Urothelium cell line (cell line): ENCODE measurements at places on chromosomes 1 and 21.

GRCh38 chr1:155016231-155016831 lies 13.7 kb downstream of the ZBTB7B start:
- DNase-seq: no peak

GRCh38 chr1:36885540-36886357 lies 148.6 kb downstream of the GRIK3 start:
- no peak for DNase-seq

GRCh38 chr1:195328102-195328501 lies 1280.1 kb downstream of the KCNT2 start:
- DNase-seq: no peak

DNA sequence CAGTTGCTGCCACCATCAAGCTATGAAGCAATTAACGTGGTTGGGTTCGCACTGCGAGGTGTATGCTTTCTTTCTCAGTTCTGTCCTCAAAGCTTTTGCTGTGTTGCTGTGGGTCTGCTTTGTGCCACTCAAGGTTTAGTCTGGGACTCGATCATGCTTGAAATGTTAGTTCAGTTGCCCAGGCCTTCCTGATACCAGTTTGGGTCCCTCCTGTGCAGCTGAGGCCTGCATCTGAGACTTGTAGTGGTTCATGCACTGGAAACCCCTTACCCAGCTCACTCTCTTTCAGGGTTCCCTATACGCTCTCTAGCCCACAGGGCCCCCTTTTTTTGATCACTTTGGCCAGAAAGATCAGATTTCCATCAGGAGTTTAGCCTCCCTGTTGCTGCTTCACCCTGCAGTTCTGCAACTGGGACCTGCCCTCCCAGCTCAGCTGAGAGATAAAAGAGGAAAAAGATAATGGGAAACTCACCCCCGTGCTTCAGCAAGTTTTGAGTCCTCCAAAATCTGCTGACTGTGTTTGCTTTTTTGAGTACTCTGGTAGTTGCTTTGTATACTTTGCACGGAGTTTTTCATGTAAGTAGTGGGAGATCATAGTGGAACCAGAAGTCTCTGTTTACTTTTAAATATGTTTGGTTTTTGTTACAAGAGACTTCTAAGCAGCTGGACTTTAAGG lies 317.0 kb downstream of the HHAT start:
- no peak for DNase-seq

- no peak for DNase-seq
These were observed 48.1 kb upstream of the PAXBP1 start for GRCh38 chr21:32819694-32820093.

DNA sequence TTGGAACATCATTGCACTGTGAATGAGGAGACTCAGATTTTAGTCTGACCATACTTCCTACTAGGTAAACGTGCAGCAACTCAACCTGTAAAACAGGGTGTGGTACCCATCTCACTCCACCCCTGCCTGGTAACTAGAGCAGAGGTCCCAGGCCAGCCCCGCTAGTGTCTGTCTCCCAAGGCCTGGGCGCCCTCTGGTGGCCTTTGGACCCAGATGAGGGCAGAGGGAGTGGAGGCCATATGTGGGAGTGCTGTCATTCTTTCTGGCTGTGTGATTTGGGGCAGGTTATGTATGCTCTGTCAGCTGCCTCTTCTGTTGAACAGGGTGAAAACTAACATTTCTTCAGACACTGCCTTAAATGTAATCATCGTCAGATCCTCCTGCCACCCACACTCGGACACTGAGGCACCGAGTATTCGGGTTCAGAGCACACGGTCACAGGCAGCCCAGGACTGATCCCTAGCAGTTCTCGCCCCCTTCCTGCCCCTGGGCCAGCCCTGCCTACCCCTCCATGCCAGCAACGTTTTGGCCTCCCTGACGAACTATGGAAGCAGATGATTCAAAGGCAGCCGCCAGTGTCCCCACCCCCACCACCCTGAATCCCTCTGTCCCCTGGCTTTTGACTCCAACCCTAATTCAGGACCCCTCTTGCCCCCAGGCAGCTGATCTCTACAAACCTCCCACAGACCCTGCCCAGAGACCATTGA lies 76.0 kb downstream of the CD247 start:
- DNase-seq: peak; percentile 85

DNA sequence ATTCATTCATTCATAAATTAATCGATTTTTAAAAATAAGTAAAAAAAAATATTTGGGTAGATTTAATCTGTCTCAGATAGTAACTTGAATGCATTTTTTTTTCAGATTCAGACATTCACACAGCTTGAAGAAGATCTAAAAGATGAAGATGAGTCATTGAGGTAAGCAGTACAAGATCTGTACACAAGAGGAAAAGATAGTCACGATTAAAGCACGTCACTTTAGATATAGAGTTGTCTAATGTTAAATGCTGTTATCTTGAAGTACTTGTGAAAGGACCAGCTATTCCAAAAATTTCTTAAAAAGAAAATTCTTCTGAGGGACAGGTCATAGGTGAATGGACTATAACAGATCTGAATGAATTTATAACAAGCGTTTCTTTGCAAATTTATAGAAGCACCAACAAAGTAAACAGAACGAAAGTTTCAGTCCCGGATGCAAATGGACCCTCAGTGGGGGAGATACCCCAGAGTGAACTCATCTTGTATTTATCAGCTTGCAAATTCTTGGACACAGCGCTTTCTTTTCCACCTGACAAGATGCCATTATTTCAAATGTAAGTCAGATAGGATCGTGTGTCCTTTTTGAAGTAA lies 31.2 kb upstream of the MORC3 start:
- no peak for DNase-seq

DNA sequence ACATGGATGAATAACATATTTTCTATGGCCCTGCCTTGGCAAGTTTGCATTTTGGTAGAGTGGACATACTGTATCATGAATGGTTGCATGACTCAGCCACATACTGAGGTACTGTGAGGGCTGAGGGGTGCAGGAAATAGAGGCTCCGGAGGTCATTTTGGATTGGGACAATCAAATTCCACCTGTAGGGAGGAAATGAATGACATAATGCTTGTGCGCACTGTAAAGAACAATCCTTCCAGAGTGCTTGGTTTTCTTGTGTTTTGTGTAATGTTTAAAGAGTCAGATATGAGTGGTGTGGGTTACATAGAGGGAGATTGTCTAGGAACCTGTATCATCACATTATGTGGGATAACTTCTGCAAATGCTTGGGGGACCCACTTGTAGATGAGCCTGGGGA lies 329.9 kb upstream of the PROX1 start:
- DNase-seq: no peak

- no peak for DNase-seq
These were observed 1.2 kb upstream of the FAAP20 start for GRCh38 chr1:2195785-2196184.

DNA sequence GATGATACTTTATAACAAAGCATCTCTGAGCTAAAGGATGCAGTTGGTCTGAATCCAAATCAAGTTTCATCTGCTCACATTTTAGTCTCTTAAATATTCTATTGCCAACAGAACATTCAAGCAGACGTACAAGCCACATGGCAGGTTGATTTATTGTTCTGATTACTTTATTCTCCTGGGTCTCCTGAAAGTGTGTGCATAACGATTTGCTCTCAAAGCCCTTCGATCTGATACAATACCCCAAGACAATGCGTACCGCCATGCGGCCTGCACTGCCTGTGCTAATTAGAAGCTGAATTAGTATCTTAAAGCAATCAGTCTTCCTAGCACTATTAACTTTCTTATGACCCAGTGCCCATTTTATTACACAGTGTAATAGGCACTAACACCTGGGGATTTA lies 56.9 kb downstream of the FHAD1 start:
- no peak for DNase-seq

GRCh38 chr1:221912230-221912629 lies 170.3 kb upstream of the DUSP10 start:
- DNase-seq: no peak

DNA sequence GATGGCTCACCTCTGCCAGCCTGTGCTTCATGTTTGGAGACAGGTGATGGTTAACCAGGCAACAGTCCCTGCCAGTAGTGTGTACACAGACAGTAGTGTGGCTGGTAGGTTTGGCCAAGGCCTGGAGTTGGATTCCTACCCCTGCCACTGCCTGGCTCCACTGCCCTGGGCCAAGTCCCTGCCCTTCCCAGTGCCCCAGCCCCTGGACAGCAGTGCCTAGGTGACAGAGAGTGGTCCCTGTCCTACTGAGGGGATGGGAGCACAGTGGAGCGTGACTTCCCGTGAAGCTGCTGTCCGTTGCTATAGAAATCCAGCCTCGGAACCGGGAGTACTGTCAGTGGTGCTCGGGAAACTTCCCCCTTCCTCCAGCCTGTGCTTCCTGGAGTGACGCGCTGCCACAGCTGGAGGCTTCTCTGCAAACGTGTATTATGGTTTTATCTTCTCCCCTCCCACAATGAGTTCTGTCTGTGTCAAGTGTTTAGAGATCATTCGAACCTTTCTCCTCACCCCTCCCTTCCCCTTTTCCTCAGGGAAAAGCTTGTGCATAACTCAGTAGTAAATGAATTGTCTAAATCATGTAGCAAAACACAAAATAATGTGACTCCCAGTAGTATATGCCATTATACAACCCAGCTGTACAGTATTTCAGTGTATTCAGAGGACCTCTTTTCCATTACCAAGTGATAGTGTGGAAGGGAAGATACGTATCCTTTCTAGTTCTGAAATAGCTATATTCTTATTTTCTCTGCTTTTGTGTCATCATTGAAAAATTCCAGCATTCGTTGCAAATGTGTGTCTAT lies 73.4 kb downstream of the GALNT2 start:
- no peak for DNase-seq

DNA sequence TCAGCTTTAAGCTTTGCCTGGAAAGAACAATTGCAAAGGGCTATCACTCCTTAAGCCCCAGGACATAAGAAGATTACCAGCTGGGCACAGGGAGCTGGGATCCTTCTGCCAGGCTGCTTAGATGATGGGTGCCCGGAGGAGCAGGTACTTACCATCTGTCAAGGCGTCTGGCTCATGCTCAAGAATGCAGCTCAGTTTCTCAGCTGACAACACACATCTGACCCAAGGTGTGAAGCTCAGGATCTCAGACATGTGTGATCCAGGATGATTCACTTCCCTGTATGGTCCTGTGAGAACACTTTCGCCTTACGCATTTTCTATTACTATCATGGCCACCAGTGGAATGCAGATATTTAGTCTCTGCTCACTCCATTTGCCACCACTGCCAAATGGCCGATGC lies 14.7 kb upstream of the DISC1 start:
- no peak for DNase-seq

- no peak for DNase-seq
These were observed 1.6 kb downstream of the COG2 start for GRCh38 chr1:230643908-230644307.

DNA sequence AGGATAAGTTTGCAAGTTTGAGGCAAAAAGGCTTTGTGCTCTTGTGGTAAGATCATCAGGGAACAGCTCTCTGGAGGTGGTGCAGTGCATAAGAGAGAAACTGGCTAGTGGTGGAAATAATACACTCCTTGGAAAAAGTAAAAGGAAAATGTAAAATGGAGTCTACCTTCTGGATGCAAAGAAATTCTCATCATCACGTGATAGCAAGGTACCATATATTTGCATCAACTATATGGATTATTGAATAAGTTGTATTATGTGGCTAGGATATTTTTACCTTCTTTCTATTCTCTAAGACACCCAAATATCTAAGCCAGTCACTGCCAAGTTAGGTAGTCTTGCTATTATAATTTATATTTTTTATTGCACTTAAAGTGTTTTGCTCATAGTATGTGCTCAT lies 14.0 kb upstream of the LRRC7 start:
- no peak for DNase-seq

DNA sequence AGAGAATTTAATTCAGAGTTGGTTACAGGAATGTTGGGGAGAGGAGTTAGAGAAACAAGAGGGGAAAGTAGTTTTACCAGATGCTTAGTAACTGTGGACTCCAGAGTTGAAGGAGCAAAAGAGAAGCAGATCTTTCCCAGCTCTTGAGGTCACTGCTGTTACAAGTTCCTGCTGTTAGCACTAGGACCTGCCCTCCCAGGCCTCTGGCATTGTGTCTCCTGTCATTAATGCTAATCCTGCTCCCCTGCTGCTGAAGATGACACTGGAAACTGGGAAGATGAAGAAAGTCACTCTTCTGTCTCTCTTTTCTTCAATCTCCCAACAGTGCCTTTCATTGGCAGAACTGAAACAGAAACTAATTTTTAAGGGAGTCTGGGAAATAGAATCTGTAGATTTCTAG lies 845.6 kb downstream of the ADGRL2 start:
- no peak for DNase-seq

DNA sequence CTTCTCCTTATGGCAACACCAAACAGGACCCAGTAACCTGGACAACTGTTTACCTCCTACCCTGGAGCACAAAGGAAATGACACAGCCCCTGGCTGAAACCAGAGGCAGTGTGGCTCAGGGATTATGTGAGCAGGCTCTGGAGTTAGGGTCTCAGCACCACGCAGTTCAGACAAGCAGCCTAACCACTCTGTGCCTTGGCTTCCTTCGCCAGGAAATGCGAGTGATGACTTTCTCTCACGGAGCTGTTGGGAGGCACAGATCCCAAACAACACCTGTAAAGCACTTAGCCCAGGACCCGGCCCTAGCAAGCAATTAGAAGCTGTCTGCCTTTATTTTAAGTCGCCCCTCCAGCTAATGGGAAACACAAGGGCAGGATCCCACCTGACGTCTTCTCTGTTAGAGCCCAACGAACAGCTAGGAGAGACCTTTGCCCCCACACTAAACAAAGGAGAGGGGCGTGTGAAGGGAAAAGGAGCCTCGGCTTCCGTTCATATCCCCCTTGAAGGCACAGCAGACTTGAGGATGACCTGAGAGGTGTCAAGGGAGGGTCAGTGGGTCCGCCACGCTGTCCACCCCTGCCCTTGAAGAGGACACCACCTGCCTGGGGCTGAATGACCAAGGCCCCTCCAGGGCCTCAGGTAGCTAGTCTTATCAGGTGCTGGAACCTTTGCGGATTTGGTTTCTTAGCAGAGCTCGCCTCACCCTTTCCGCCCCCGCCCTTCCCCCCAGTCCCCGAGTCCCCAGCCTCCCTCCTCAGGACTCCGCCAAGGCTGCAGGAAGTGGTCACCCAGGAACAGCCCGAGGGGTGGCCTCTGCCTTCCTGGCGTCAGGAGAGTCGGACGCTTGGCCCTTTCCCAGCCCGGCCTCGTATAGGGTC lies 860 bp downstream of the TMEM63A start:
- peak; percentile 58 for DNase-seq

DNA sequence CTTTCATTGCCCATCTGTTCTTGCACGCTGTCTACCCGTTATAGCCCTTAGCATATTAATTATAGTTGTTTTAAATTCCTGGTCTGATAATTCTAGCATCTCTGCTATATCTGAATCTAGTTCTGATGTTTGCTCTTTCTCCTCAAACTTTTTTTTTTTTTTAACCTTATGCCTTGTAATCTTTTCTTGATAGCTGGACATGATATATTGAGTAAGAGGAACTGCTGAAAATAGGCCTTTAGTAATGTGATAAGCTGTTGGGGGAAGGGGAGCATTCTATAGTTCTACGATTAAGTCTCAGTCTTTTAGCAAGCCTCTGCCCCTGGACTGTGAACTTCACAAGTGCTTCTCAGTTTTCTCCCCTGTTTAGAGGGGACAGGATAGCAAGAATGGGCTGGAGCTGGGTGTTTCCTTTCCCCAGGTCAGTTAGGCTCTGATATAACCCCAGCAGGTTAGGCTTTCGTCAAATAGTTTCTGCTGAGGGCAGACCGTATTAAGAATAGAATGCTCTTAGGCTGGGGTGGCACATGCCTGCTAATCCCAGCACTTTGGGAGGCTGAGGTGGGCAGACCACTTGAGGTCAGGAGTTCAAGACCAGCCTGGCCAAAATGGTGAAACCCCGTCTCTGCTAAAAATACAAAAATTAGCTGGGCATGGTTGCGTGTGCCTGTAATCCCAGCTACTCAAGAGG lies 62.2 kb downstream of the ZFYVE9 start:
- no peak for DNase-seq
